Activated CD4-positive, alpha-beta T cell treated with anti-CD3 and anti-CD28 coated beads, Interleukin-2, amount 50 U/mL, for 16 hours (primary cell): ENCODE measurements at places on chromosomes 7 and 10.

- DNase-seq: no peak
These were observed 350.1 kb downstream of the ETV1 start for GRCh38 chr7:13639396-13639795.

DNA sequence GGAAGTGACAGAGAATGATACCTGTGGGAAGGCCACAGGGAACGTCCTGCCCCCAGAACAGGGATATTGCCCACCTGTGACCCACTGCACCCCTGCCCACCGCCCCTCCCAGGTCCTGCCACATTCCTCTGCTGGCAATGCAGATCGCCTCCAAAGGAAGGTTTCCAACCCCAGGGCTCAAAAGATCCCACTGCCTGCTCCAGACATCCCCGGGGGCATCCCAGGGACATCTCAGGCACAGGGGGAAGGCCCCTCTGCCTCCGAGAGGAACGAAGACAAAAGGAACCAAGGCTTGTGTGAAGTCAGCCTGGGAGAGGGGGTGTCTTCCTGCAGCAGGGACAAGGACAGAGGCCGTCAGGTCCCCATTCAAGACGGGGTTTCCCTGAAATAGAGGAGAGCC lies 28.5 kb downstream of the NUDT1 start:
- DNase-seq: no peak

GRCh38 chr7:29749701-29750321 lies 56.5 kb upstream of the WIPF3 start:
- DNase-seq: no peak

DNA sequence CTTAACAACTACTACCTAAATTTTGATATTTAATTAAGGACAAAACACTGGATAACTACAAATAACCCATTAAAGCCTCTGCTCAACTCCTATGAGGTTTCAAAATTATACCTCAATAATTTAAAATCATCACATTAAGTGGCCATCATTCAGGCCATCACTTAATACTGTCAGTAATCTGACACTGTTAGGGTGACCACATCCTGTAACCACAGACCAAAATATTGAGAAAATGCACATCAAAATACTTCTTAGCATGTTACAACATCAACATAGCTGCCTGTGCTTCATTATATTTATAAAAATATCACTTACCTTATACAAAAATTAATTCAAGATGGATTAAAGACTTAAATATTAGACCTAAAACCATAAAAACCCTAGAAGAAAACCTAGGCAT lies 23.3 kb downstream of the SEM1 start:
- DNase-seq: peak; percentile 4

GRCh38 chr7:40570223-40570622 lies 435.4 kb downstream of the SUGCT start:
- no peak for DNase-seq

DNA sequence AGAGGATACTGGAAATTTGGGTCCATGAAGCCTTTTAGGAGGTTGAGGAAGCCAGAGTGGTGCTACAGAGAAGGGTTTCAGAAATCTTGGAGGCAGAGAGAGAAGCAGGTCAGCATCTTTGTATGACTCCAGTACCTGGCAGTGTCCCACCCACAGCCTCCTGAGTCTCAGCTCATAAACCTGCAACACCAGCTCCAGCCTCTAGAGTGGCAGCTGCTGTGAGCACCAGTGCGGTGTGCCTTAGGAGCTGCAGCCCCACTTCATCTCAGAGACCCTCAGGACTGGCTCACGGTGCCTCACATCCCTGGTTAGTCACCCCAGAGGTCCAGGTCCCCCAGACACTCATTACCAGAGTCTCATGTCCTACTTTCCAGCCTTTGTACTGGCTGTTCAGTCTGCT lies 84.8 kb upstream of the PRKAR2B start:
- peak; percentile 0 for DNase-seq

- DNase-seq: no peak
These were observed 74.5 kb downstream of the DNAJC1 start for GRCh38 chr10:21929070-21929469.

DNA sequence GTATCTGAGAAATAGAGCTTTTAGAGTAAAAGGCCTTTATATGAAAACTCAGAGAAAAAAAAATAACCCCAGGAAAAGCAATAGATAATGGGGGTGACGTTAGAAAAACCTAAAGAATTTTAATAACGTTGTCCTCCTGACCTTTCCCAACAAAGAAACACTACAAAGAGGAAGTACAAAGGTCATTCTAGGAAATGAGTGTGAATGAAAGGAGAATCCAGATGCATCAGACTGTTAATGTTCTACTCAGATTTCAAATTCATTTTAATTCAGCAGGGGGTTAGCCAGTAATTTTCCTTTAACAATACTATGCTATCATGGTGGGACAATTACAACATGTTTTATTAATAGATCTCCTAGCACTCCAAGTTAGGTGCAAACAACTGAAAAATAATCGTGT lies 73.8 kb upstream of the CDK1 start:
- DNase-seq: no peak

DNA sequence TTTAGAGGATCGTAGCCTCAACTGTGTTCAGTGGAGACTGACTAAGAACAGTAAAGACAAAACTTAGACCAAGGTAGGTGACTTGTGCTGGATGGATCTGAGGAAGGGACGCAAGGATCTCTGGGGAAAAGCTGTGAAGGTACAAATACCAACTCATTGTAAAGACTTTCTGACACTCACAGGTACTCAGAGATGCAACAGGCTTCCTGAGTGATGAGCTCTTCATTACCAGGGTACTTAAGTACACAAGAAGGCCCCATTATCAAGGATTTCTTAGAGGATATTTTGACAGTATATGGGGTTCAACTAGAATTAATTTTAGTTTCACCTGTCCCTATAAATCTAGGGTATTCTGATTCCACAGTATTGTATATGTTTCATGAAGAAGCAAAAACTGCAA lies 440.7 kb downstream of the PLXDC2 start:
- DNase-seq: no peak

GRCh38 chr7:102225025-102225424 lies 61.6 kb upstream of the SH2B2 start:
- no peak for DNase-seq

- DNase-seq: no peak
These were observed 828 bp upstream of the MALSU1 start for GRCh38 chr7:23298141-23298881.

GRCh38 chr7:34184466-34184865 lies 279.1 kb downstream of the BMPER start:
- no peak for DNase-seq

DNA sequence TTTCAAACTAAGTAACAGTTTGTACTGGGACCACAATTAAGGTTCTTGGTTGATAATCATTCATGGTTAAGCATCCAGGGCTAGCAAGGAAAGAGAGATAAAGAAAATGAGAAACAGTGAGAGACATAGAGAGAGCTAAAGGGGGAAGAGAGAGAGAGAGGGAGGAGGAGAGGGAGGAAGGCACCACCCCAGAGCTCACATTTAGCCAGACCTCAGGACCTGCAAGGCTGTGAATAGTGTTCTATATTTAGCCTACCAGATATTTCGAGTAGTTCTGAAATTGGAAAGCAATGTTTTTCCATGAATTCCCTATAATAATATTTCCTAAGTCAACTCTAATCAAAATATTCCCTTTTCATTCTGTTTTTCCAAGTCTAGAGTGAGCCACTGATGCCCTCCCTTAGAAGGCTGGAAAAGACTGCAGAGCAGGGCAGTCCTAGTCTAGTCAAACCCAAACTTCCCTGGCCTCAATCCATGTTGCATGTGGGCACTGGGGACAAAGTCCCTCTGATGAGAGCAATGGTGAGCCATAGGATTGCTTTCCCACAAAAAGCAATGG lies 119.4 kb upstream of the INHBA start:
- DNase-seq: no peak

DNA sequence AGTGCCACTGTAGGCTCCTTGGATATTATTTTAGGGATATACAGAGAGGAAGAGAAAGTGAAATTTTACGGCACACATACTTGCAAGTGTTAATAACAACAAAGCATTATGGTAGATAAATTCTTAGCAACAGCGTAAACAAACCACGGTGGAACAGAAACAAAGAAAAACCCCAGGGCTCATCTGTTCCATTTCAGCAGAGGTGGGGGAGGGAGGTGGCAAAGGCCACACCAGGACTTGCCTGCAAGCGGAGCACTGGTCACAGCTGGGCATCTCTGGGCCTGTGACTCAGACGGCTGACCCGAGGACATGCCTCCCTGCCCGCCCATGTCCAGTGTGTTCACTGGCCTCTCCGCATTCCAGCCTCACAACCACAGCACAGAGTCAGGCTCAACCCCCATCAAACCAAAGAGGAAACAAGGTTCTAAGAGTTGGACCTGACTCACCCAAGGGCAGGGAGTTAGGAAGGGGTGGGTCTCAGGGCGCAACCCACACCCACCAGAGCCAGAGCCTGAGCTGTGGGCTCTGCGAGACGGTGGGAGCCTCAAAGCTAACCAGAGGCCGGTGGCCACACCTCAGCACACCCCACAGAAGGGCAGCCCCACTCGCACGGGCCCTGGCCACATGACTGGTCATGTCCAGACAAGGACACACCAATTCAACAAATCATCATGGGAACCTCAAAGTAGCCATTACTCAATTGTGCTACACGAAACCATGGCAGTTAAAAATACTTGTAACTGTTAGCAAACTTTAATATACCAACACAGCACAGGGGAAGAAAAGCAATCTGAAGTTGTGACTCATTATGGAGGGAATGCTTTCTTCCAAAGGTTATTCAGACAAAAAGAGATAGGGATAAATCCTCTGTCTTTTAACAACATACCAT lies 10.7 kb downstream of the ESYT2 start:
- DNase-seq: peak; percentile 84

GRCh38 chr10:119103903-119104653 lies at the start of gene DENND10:
DENND10 (plus strand) TSS chr10:119104113; CDS start chr10:119104143, 30 bp downstream.
- DNase-seq: peak; percentile 81

- peak; percentile 58 for DNase-seq
These were observed 79.5 kb upstream of the FAM133B start for GRCh38 chr7:92669616-92670165.

GRCh38 chr7:6032641-6033040 lies 1.5 kb downstream of the ANKRD61 start:
- DNase-seq: no peak

DNA sequence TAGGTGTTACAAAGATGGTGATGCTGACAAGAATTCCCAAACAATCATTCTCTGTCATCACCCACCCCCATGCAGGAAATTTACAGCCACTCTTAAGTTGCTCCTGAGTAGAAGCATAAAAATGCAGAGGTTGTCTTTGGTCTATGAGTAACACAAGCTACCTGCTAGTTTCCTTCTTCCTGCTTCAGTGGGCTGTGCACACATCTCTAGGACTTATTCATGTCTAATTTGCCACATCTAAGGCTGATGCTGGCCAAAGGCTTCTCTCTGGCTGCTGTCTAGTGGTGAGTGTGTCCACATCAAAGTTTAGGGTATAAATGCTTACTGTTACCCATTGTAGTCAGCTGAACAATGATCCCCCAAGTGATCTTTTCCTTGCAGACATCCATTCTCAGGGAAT lies 662.5 kb downstream of the TYW1 start:
- no peak for DNase-seq

DNA sequence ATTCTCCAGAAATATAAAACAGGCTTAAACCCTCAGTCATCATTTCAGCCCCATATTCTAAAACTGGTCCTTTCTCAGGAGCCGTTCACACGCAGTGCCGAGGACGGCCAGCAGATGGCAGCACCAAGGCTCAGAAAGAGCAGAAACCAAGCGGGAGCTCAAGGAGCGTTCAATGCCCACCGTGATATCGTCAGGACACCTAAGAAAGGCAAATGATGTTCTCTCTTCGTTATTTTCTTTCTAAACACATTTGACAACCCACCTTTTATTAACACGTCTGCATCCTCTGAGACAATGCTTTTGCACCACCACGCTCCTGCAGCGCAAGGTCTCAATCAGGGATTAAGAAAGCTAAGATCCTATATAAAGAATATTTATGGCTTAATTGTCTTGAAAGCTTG lies 45.7 kb upstream of the RBM33 start:
- DNase-seq: peak; percentile 84
